ENCODE measurements at places on chromosomes 1 and 21.

DNA sequence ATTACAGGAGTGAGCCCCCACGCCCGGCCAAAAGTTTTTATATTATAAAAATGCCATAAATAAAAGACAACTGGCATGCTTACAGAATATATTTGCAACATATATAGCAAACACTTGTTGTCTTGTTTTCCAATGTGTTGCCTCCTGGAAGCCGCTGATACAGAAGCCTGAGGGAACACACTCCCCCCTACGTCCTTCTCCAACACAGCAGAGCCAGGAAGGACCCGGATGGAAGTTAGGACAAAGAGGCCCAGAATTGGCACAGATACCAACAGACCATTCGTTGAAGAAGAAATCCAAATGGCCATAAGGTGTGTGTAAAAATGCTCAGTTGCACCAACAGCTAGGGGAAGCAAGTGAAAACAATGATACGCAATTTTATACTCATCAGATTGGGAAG is 1.3 kb upstream of the PLA2G5 start:
- no peak for DNase-seq

GRCh38 chr21:17352996-17353655 is 159.7 kb upstream of the CXADR start:
- no peak for DNase-seq

DNA sequence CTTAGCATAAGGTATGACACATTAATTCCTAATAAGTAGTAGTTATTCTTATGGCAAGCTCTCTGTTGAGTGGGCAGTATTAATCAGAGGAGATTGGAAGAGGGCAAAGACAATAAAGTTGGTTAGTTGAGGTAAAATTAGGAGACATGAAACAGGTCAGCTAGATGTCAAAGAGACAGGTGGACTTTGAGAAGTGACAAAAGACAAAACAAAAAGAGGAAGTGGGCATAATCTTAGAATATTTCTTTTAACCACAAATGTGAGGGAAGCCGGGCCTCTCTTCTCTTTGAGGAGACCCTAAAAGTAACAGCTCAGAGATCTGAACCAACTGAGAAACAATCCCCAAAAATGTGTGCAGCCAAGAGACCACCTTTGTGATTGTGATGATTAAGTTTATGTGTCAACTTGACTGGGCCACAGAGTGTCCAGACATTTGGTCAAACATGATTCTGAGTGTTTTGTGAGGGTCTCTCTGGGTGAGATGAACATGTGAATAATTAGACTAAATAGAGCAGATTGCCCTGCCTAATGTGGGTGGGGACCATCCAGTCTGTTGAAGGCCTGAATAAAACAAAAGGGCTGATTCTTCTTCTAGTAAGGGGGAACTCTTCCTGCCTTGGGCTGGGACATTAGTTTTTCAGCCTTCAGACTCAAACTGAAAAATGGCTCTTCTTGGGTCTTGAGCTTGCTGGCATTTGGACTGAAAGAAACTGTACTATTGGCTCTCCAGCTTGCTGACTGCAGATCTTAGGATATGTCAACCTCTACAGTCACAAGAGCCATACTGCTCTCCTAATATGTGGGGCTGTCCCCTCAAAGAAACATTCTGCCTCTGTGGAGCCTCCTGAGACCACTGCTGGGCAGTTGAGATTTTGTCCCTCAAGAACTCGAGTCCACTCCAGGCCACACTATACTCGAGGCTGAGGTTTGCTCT is 40.0 kb downstream of the FCRL5 start:
- DNase-seq, result no peak

DNA sequence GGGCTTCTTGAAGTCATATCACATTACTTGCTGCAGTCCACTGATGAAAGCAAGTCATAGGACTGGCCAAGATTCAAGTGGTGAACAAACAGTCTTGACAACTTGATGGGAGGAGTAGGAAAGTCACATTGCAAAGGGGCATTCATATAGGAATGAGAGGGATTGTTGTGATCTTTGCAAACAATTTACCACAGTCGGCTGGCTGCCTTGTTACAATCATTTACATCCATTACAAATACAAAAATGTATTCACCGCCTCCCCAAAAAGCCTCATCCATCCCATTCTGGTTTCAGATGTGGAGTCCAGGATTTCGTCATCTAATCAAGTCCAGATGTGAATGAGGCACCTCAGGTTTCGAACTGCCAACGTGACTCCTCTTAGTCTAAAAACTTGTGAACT is 26.8 kb downstream of the GORAB start:
- DNase-seq, result no peak

- DNase-seq, result no peak
Measured at GRCh38 chr1:4963251-4963650, 308.8 kb downstream of the AJAP1 start.

GRCh38 chr1:79561521-79561978 is 555.0 kb upstream of the ADGRL4 start:
- DNase-seq, result no peak

DNA sequence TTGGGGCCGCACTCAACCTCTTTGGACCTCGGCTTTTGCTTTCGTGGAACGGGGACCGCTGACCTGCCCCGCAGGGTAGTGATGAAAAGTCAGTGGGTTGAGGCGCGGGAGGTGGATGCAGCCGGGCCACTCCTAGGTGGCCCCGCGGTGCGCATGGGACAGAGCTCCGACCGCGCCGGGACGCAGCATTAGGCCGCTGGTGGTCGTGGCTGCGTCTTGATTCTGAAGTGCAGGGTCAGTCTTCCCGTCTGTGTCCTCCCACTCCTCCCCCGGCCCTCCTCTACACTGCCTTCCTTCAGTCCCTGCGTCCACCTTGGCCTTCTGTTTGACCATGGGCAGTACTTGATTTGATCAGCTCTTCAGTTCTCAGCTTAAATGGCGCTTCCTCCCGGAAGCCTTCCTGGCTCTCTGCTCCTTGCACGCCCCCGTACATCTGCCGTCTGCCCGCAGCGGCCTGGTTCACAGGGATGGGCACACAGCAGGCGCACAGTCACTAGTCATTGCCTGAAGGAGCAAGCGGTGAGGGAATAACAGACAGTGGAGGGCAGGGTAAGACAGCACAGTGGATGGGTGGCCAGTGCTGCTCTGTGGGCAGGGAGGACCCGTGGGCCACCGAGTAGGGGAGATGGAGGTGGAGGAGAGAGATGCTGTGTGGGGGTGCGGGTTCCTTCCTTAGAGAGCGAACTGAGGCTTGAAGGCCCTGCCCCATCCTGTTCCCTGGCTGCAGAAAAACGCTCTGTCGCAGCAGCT is 633 bp downstream of the THEMIS2 start:
- DNase-seq, result peak; percentile 82

DNA sequence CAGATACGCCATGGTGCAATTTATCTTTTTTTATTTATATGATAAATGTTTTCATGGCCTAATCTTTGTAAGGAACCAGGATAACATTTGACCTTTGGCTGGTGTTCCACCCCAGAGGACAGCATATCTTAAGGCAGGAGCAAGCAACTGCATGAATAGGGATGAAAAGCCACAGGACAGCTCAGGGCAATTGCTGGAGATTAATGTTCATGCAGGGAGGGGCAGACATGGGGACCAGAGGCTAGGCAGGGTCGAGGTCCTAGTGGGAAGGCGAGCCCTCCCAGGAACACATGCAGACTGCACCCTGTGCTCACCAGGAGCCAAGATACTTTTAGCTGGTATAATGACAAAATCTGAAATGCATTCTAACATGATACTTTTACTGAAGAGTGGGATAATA is 74.4 kb upstream of the HAO2 start:
- DNase-seq, result no peak

All from suppressor macrophage (primary cell).